ENCODE measurements at places on chromosomes 5 and 9.

DNA sequence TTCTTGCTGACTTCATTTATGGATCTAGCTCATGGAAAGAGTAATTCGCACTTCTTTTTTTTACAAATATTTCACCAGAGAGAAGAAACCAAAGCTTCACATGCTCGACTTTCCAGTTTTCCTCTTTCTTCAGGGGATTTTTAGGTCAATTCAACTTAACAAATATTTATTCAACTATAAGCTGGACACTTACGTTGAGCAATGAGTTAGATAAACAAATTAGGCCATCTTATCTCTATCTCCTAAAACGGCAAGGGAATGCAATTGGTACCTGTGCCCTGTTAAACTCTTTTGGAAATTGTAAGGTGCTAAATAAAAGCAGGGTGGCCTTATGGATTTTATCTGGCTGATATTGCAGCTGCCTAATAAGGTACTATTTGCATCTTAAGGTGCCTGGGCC, 145.1 kb upstream of the RAI14 start:
- DNase-seq: no peak

- DNase-seq: no peak
Measured at GRCh38 chr9:98009936-98010335, 26.8 kb downstream of the ANP32B start.

DNA sequence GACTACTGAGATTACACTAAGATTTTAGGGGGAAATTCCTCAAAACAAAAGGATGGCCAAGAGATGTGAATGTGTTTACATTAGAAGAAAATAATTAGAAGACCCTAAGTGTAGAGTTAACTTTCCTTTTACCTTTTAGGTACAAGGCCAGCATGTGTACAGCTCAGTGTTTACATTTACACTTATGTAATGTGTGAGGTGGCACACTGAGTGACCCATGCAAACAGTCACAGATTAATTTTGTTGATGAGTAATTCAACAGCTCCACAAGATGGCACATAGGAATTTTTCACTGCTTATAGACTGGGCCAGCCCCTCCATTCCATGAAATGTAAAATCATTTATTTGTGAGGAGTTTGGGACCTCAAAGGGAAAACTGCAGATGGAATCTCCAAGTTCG, 90.1 kb upstream of the SLC12A2 start:
- no peak for DNase-seq

DNA sequence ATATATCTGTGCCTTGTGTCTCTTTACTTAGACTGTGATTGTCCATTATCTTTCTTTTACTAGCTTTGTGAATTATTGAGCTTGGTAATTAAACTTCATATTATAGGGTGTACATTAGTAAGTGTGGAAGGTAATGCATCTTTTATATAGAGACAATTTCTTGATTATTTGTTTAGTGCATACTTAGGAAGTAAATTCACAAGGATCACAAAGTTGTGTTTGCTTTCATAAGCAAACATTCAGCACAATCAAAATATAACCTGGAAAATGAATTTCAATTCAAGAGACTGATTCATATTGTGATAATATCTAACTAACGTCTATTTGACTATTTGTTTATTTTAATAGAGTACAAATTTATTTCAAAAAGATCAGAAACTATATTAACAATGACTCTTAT, 749.9 kb upstream of the NUDT12 start:
- DNase-seq: no peak

GRCh38 chr9:122822056-122822455, 6.3 kb downstream of the PDCL start:
- no peak for DNase-seq

DNA sequence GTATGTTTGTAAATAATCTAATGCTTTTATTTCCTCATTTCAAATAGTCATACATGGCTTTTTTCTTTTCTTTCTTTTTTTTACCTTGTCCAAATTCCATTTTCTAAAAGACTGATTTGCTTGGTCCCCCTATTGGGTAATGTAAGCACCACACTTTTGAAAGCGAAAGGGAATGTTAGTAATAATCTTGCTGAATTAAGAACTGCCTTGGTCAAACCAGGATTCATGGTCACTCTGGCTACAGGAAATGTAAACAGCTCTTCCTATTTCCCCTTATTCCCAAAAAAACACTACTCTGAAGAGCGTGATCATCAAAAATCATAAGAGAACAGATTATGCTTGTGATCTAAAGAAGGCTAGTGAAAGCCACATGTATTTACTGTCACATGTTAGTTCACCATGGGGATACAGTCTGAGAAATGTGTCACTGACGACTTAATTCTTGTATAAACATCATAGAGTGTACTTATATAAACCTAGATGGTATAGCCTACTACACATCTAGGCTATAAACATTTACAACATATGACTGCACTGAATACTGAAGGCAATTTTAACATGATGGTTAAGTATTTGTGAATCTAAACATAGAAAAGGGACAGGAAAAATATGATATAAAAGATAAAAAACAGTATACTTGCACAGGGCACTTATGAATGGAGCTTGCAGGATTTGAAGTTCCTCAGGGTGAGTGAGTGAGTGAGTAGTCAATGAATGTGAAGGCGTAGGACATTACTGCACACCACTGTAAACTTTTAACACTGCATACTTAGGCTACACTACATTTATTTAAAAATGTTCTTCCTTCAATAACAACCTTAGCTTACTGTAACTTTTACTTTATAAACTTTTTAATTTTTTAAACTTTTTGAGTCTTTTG, 75.3 kb downstream of the HMGCR start:
- no peak for DNase-seq

- no peak for DNase-seq
Measured at GRCh38 chr9:35952526-35953191, 5.3 kb downstream of the OR2S2 start.

DNA sequence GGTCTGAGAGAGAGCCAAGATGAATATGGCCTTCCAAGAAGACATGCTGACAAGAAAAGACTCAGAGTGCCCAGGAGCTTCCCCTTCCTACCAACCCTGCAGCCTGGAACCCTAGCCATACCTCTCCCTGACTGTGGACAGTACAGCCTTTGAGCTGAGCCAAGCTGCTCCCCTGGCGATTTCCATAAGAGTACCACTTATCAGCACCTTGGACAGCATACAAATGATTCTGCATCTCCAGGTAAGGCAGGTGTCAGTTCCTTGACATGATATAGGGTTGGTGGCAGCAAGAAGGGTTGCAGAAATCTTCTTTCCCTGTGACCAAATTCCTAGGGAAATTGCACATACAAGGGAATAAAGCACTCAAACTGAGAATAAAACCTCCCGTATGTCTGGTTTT, 58.3 kb downstream of the MFAP3 start:
- DNase-seq: no peak

DNA sequence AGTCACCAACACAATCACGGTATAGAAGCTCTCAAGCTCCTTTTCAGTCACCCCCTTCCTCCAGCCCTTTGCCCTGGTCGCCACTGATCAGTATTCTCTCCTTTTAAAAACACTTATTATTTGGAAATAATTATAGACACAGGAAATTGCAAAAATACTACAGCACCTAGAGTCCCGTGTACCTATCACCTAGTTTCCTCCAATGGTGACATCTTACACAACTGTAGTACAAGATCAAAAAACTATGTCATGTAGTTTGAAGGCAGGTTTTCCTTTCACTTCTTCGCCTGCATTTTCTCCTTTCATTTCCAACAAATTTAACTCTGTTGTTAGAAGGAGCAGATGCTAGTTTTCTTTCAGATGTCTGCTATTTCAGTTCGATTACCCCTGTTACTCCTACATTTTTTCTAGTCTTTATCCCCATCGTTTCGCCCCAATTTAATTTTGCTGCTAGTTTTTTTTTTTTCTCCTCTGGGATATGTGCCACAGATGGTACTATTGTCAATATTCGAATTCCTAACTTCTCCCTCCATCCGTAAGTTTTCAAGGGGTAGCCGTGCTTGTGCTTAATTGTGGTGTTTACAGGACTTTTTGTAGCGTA, 612 bp upstream of the ATG10 start:
- no peak for DNase-seq

DNA sequence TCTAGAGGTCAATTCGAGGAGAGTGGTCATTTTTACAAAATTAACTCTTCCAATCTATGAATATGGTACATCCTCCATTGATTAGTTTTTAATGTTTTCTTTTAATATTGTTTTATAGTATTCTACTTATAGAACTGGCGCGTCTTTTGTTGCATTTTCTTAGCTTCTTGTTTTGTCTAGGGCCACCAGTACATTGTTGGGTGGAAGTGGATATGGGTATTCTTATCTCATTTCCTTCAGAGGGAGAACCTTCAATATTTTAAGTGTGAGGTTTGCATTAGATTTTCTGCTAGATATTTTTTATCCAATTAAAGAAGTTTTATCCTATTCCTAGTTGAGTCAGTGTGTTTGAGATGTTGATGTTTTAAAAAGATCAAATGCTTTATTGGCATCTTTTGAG, 69.8 kb downstream of the RPS23 start:
- DNase-seq: no peak

DNA sequence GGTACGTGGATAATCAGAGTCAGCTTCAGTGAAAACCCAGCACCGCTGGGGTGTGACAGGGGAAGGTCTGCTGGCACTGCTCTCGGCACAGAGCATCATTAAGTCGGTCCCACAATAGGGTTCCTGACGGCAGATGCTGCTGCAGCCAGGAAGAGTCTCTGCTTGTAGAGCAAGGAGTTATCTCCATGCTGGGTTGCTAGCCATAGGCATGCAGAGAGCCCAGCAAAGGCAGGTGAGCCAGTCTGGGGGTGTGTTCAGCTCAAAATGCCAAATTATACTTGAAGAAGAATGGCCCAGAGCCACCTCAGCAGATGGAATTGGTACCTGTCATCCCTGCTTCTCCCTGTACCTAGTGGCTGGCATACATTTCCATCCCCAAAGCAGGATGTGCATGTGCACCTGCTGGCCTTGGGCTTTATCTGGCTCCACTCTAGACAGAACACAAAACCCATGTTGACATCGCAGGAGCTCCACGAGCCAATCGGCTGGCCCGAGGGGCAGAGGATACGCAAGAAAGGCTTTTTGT, 100.8 kb downstream of the WDR41 start:
- DNase-seq: no peak

GRCh38 chr5:54187694-54188093, 122.7 kb downstream of the ARL15 start:
- DNase-seq: no peak

- no peak for DNase-seq
Measured at GRCh38 chr5:80254767-80255430, 949 bp downstream of the SERINC5 start.

- DNase-seq: no peak
Measured at GRCh38 chr5:35823347-35824098, 33.2 kb upstream of the IL7R start.
